Activated CD8-positive, alpha-beta memory T cell treated with anti-CD3 and anti-CD28 coated beads, Interleukin-2, amount 50 U/mL, for 4 hours (primary cell): ENCODE measurements at places on chromosomes 2 and 18.
A peak's percentile ranks its signal among the peaks of the same experiment; 100 is the strongest.

- no peak for DNase-seq
These were observed 48.8 kb downstream of the FEZ2 start for GRCh38 chr2:36549165-36549574.

DNA sequence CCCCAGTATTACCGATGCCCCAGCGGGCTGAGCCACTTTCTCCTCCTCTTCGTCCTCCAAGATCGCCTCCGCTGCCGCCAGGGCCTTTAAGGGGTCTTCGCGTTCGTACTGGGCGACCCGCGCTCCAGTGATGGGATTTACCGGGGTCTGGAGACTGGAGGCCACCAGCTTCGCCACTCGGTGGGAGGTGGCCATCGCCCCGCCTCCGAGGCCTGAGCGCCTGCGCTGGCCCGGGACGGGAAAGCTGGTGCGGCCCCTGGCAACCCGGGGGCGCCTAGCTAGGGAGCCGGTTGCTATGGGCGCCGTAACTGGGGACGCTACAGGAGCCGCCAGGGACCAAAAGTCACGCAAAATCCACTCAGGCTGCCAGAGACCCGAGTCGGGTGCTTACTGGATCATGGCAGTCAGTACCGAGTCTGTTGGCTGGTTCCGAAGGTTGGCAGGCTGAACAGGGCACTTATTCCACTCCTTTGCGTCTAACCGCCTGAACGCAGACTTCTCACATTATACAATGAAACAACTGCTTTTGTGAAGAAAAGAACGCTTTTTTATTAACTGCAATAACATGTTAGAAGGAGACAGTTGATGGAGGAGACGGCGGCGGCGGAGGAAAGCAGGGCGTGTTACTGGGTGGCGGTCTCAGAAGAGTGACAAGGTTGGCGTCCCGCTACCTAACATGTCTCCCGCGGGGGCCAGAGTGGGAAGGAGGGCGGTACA lies at the start of gene FAM161A:
FAM161A (minus strand) TSS at position 214 of the 717 bp plus-strand sequence; CDS start at position 195, 19 bp downstream.
- DNase-seq, result peak; percentile 77

- DNase-seq, result no peak
These were observed 25.6 kb upstream of the ZC3H15 start for GRCh38 chr2:186460465-186460864.

GRCh38 chr2:101330253-101330933 lies 21.9 kb upstream of the RNF149 start:
- peak; percentile 44 for DNase-seq

DNA sequence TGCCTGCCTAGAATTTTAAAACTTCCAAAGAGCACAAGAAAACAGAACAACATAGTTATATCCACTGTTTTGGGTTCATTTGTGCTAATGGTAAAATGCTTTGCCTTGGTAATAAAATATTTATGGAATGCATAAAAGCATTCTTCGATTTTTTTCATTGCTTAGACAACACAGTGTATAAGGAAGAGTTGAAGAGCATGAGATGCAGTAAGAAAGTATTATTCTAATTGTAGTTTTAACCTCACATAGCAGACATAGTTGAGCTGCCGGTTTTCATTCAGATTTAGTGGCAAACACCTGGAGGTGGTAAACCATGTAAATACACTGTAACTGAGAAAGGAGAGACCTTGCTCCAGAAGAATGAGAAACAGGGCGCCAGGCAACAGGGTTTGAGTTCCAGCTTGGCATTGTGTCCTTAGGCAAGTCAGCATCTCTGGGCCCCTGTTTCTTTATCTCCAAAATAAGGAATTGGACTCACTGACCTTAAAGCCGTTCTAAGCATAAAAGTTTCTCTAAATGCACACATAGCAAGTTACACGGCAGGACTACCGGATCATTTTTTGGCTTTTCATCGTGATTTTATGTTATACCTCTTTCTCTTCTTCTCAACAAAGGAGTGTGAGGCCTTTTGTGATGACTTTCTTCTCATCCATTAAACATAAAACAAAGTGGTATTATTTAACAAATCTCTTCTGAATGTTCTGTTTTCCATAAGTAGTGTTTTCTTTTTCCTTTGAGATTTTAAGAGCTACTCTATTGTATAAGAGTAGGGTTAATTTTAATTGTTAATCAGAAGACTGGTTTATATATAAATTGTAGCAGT lies 7.9 kb downstream of the UGP2 start:
- DNase-seq, result no peak

DNA sequence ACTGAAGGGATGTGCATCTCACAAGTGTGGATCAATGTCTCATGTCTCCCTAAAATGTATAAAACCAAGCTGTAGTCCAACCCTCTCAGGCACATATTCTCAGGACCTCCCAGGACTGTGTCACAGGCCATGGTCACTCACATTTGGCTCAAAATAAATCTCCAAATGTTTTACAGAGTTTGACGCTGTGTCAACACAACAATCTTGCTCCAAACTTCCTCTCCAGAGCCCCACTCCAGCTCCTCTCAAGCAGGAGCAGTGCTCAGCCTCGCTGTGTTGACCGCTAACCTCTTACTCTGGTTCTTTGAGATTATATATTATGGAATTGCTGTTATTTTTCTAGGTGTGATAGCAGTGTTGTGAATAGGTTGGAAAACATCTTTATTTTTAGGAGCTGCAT lies 56.2 kb downstream of the CYP27C1 start:
- no peak for DNase-seq

- no peak for DNase-seq
These were observed 857.4 kb downstream of the TDRD15 start for GRCh38 chr2:21981127-21981526.

DNA sequence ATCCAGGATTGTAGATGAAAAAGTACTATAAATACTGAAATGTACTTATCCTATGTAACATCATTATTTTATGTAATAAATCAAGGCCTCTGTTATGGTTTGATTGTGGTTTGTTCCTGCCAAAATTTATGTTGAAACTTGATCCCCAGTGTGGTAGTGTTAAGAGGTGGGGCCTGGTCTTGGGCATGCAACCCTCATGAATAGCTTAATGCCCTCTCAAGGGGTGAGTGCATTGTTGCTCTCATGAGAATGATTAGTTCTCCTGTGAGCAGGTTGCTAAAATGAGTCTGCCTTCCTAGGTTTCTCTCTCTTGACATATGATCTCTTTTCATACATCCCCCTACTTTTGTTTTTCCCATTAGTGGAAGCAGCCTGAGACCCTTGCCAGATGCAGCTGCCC lies 915.4 kb downstream of the TSN start:
- no peak for DNase-seq

- no peak for DNase-seq
These were observed 51.4 kb downstream of the EMILIN2 start for GRCh38 chr18:2898186-2898640.

DNA sequence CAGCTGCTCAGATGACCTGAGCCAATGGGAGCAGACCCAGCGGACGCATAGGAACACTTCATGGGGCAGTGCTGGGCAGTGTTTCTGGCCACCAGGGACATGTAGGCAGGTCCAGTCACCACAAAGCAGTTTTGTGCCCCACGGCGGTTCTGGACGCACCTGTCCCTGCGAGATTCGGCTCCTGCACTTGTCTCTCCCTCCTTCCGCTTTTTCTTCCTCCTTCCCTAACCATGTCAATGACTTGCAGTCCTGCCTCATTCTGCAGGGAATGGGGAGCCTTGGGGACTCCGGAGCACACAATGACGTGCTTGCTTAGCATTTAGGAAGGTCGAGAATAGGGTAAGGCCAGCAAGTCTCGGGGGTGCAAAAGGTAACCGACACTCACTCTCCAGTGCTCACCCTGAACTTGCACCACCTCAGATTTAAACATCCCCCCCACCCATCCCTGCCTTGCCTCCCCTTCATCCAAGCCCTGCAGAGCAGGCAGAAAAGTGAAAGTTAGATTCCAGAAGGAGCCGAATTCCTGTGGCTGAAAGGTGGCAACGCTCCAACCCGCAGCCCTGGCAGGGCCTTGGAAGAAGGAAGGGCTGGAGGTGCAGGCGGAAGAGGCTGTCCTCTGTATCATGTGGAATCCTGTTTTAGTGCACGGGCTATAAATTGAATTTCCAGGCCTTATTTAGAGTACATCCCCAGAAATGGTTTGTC lies 40.5 kb upstream of the ATG16L1 start:
- DNase-seq, result no peak

DNA sequence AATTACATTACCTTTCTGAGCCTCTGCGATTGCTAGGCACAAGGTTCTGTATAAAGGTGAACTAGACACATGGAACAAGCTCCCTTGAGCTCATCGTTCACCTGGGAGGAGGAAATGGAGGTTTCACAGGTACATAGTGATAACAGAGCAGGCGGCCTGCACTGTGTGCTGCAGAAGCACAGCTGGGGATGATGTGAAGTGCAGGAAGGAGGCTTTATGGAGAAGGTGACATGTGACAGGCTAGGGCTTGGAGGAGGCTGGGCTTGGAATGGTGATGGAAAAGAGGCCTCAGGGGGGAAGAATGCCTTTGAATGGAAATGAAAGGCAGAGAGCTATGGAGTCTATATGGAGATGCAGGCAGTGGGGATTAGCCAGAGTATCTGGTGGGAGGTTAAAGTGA lies 22.9 kb downstream of the MARCHF4 start:
- DNase-seq, result no peak

DNA sequence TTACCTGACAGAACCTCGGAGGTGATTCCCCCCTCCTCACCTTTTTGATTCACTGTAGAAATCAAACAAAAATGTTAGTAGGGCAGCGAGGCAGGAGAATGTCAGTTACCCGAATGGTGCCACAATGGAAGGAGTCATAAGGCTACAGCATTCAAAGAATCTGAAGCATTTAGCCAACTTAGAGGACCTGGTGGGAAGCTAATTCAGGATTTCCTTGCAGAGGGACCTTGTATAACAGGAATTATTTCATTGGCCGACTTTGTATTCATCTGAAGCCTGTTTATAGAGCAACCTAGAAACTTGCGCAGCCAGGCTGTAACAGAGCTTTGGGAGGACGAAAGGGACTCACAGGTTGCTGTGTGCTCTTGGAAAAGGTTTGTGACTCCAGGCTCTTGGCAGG lies 129.1 kb upstream of the MMADHC start:
- no peak for DNase-seq

DNA sequence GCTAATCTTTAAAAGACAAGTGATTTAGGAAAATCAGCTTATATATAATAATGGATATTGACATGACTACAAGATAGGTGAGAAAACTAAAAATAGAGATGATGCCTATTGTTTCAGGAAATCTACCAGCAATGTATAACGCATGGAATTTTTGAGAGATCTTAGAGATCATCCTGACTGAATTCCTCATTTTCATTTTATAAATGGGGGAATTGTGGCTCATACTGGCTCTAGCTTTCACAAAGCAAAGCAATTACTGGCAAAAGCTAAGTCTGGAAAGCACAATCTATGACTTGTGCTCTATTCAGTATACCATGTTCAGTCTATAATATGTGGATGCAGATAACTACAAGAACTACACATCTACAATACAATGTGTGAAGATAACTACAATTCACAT lies 51.9 kb upstream of the FANCL start:
- DNase-seq, result no peak

- DNase-seq, result no peak
These were observed 68.3 kb upstream of the ZCCHC2 start for GRCh38 chr18:62454527-62454926.

- no peak for DNase-seq
These were observed 93.5 kb downstream of the TMEM163 start for GRCh38 chr2:134625311-134625710.

DNA sequence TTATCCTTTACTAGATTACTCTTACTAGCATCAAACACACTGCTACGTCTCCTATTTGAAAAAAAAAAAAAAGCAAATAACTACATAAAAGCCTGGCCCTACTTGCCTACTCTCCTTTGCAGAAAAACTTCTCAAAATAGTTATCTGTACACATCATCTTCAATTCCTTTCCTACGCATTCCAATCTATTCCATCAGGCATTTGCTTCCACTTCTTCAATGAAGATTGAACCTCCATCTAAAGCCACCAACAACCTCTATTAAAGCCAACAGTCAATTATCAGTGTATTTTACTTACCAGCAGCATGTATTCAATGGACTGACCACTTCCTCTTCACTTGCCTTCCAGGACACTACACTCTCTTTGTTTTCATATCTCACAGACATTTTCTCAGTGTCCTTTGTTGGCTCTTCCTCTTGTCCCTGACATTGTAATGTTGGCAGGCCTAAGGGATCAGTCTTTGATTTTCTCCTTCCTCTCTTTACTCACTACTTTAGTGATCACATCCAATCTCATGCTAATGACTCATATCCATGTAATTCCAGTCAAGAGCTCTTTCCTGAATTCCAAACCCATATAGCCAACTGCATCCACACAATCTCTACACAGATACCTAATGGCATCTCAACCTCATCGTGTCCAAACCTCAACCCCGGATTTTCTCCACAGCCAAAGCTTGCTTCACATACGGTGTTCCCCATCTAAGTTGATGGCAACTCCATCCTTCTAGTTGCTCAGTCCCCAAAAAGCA lies 131.3 kb downstream of the CCDC148 start:
- no peak for DNase-seq

- DNase-seq, result no peak
These were observed 142.7 kb downstream of the PTGR3 start for GRCh38 chr18:75066021-75066880.

DNA sequence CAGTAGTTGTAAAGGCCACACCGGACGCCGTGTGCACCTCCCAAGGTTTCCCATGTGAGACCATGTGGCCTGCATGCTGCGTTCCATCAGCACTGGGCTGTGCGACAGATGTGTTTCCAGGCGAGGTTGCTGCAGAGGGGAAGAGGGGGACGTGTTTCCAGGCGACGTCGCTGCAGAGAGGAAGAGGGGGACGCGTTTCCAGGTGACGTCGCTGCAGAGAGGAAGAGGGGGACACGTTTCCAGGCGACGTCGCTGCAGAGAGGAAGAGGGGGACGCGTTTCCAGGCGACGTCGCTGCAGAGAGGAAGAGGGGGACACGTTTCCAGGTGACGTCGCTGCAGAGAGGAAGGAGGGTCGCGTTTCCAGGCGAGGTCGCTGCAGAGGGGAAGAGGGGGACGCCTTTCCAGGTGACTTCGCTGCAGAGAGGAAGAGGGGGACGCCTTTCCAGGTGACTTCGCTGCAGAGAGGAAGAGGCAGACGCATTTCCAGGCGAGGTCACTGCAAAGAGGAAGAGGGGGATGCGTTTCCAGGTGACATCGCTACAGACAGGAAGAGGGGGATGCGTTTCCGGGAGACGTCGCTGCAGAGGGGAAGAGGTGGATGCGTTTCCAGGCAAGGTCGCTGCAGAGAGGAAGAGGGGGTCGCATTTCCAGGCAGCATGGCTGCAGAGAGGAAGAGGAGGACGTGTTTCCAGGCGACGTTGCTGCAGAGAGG lies 24.5 kb downstream of the NFATC1 start:
- no peak for DNase-seq

- DNase-seq, result no peak
These were observed 388.8 kb downstream of the CBLN2 start for GRCh38 chr18:72155327-72155726.

GRCh38 chr2:96884299-96885094 lies 14.6 kb upstream of the SEMA4C start:
- no peak for DNase-seq

DNA sequence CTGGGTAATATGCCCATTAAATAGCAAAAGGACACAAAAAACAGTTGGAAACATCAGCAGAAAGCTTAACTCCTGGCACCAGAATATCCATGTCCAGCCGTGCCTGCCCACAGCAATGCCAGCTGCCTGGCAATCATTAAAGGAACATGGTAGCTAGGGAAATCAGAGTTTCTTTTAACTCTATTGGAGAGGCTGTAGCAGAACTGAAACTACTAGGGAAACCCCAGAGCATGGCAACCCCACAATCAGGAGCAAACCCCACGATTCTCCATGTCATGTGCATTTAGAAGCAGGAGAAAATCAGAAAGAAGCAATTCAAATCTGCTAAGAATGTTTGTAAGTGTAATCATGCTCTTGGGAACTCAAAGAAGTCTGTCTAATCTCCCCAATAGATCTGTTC lies 409.0 kb upstream of the SMIM21 start:
- DNase-seq, result no peak

GRCh38 chr2:136310005-136310495 lies 192.1 kb upstream of the CXCR4 start:
- DNase-seq, result no peak

GRCh38 chr2:221495731-221496130 lies 76.4 kb downstream of the EPHA4 start:
- no peak for DNase-seq
